Left renal cortex interstitium (tissue), 4 donors: ENCODE measurements at places on chromosomes 7 and 10. TPM values are rescaled to one million over a fixed set of nuclear protein-coding genes. Genes with fewer than 3 reads are reported as not detected.

- no peak for DNase-seq
These were observed 75.5 kb downstream of the CARD11 start for GRCh38 chr7:2968176-2968575.

DNA sequence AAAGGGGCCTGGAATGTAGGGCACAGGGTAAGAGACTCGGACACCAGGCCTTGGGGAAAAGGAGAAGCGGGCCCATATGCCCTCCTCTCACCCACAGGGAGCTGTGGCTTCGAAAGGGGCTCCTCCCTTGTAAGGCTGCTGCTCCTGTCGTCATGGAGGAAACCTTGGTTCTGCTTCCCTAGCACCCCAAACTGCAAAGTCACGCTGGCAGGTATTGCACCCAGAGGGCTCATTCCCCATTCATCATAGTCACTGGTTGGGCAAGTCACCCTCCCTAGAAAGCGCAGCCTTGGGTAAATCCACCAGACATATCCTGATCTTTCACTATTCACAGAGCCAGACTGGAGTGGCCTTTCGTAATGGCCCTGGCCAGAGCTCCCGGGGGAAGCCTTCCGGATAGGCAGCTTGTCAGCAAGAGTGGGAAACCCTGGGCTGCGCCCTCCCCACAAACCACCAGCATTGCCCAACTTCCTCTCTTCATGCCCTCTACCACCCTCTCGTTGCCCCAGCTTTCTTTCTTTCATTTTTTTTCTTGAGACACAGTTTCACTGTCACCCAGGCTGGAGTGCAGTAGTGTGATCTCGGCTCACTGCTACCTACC is 121.0 kb downstream of the HIP1 start:
- no peak for DNase-seq

The BCL7B gene
- polyA plus RNA-seq: 37.0 TPM

The PRSS1 gene
- not detected for polyA plus RNA-seq

- DNase-seq: no peak
These were observed 118.2 kb downstream of the HBP1 start for GRCh38 chr7:107286751-107287621.

The HGF gene
- 1.9 TPM for polyA plus RNA-seq

The GATA3 gene
- 123 TPM for polyA plus RNA-seq

The KLF14 gene
- polyA plus RNA-seq: 0.84 TPM

The NPSR1 gene
- 0.09 TPM for polyA plus RNA-seq
